ENCODE measurements at places on chromosomes 7 and 10.
A peak's percentile ranks its signal among the peaks of the same experiment; 100 is the strongest.

- no peak for DNase-seq
Observed at GRCh38 chr10:7092603-7093002, 318.2 kb downstream of the SFMBT2 start.

DNA sequence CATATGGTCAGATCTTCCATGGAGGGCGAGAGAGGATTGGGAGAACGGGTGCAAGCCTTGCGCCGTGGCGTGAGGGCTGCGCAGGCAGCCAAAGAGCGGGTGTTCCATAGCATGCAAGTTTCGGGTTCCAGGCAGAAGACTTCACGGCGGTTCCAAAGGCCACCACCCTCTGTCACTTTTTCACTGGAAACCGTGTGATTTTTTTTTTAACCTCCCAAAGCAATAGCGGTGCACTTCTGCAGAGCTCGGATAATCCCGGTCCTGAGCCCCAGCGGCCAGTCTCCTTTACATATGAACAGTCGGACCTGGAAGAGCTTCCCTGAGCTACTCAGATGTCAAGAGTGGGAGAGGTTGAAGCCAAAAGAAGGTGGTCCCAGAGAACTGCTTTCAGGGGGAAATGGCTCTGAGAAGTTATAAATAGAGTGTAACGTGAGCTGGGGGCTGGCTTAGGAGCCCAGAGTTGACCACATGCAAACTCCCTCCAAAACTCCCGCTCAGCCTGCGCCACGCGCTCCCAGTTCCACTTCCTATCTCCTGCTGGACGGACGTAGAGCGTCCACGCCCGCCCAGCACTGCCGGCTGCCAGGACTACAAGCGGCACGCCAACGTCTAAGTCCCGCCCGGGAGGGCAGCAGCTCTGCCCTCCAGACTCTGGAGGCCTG lies at the start of gene MEOX2:
MEOX2 (minus strand) TSS at position 389 of the 662 bp plus-strand sequence; CDS start at position 108, 281 bp downstream.
- DNase-seq = no peak

DNA sequence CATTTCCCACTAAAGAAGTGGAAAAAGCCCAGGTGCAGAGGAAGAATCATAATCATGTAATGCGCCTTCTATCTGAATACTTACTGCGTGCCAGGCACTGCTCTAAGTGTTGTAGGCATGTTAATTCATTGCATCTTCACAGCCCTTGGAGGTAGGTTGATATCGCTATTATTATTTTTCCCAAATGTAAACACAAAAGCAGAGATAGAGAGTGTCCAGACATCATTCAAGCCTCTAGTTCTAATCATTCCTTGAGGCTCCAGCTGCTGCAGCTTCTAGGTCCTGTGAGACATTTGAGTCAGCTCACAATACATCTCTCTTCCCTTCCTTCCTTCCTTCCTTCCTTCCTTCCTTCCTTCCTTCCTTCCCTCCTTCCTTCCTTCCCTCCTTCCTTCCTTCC lies 25.0 kb downstream of the GALNTL5 start:
- DNase-seq = no peak

- no peak for DNase-seq
Observed at GRCh38 chr7:35025369-35025870, 11.9 kb downstream of the DPY19L1 start.

GRCh38 chr10:91196268-91197048 lies 24.0 kb upstream of the PCGF5 start:
- DNase-seq = no peak

GRCh38 chr7:155000795-155001194 lies 2.1 kb downstream of the PAXIP1 start:
- DNase-seq = no peak

GRCh38 chr10:72086466-72087391 lies 1.6 kb downstream of the SPOCK2 start:
- no peak for DNase-seq

- DNase-seq = no peak
Observed at GRCh38 chr7:45359776-45360175, 202.2 kb downstream of the RAMP3 start.

GRCh38 chr7:148773334-148773733 lies 74.6 kb downstream of the CUL1 start:
- DNase-seq = no peak

DNA sequence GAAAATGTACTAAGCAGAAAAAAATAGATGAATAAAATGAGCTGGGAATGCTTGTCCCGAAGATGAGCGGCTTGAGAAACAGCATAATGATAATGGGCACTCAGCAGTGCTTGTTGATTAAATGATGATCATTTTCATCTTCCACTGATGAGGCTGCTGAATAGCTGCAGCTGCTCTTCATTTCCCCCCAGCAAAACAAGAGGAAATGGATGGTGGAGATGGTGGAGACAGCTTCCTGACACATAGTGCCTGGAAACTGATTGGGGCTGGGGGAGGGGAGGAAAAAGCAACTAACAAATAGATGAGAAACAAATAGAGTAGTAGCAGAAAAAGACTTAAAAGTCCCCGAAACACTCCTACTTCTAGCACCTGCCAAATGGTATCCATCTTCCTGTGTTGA lies 41.4 kb downstream of the MRC1 start:
- DNase-seq = no peak

- DNase-seq = no peak
Observed at GRCh38 chr7:15643000-15643705, 43.3 kb downstream of the MEOX2 start.

DNA sequence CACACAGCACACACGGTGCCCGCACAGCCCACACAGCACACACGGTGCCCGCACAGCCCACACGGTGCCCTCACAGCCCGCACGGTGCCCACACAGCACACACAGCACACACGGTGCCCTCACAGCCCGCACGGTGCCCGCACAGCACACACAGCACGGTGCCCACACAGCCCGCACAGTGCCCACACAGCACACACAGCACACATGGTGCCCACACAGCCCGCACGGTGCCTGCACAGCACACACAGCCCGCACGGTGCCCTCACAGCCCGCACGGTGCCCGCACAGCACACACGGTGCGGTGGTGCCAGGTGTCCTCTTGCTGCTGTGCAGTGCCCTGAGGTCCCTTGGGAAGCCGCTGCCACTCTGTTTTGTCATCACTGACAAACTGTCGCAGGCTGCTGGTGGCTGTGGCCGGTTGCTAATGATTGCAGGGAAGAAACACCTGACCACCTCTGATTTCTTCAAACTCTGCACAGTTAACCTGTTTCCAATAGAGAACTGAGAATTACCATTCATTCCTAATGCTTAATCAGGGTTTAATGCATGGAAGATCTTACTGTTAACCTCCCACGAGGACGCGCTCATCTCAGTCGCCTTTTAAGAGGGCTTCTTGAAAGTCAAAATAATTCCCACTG lies 66.9 kb downstream of the GLRX3 start:
- no peak for DNase-seq

GRCh38 chr10:113438652-113439051 lies 114.2 kb upstream of the HABP2 start:
- no peak for DNase-seq

DNA sequence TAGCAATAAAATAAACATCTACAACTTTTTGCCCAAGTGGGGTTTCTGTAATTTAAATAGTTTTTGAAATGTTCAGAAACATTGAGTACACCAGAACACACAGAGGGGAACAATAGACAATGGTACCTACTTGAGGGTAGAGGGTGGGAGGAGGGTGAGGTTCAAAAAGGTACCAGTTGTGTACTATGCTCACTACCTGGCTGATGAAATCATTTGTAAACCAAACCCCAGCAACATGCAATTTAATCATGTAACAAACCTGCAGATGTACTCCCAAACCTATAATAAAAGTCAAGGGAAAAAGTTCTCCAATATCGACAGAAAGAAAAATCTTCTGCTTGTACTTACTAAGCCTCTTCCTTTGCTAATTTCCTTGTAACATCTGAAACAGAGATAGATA lies 4.2 kb upstream of the TES start:
- no peak for DNase-seq

GRCh38 chr10:28381903-28382347 lies 79.1 kb upstream of the MPP7 start:
- peak; percentile 90 for DNase-seq

- no peak for DNase-seq
Observed at GRCh38 chr7:129553899-129554461, 51.6 kb downstream of the SMKR1 start.

DNA sequence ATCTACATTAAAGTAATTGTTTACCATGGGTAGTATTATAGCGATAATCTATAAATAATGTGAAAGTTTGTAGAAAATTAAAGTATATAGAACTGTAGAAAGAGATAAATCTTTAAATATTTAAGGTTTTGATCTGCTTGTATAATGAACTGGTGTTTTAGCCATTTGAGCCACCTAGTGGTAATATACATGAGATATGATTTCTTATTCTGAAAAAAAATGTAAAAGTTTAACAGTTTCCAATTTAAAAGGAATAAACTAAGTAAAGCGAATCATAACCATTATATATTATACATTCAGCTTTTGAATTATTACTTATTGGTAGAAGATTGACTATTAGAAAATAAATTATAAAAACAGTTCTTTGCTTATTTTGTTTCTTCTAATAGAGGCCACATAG lies 91.2 kb downstream of the OTUD1 start:
- DNase-seq = no peak

GRCh38 chr7:87565877-87566276 lies 34.8 kb downstream of the ABCB1 start:
- DNase-seq = no peak

DNA sequence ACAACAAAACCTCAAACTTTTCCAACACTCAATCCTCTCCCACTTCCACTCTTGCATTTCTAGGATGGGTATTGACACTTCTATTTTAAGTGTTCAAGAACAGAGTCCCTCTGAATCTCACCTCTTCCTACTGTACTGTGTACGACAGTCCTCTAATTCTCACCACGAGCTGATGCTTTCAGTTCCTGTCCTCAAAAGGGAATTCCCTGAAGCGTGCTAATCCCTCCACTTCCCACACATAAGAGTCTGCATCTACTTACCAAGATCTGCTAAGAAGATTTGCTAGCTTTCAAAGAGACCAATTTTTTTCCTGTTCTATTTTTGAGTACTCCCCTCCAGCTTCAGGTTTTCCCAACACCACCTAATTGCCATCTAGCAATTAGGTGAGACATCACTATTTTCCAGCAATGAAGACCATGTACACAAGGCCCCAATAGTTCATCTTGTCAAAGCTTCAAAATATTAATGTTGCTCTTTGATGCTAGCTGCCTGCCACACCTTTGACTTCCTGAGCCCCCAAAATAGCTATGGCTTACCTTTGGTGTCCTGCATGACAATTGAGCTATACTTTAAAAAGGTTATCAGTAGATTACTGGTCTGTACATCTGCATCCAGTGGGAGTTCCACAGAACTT lies 54.4 kb downstream of the ARMH3 start:
- DNase-seq = peak; percentile 90

GRCh38 chr10:88313878-88314277 lies 269.2 kb downstream of the RNLS start:
- peak; percentile 40 for DNase-seq

GRCh38 chr10:102234888-102235597 lies 6.3 kb downstream of the PITX3 start:
- DNase-seq = no peak

- DNase-seq = peak; percentile 49
Observed at GRCh38 chr7:101950450-101951119, 133.2 kb downstream of the CUX1 start.

DNA sequence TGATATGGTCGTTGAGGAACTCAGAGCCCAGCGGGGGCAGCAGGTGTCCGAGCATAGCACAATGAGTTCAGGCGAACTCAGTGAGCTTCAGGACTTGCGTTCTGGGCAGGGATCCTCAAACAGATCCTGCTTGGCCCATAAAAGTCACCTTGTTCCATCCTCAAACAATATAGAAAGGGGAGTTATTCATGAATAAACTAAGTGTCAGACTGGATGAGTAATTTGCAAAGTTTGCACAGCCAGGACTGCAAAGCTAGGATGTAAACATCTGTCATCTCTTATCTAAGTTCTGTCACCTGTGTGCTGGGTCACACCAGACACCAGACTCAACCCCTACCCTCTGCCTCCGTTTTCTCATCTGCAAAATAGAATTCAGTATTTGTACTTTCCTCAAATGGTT lies 58.0 kb upstream of the PFKP start:
- DNase-seq = no peak

- peak; percentile 10 for DNase-seq
Observed at GRCh38 chr10:2985729-2986232, 81.6 kb upstream of the PFKP start.

GRCh38 chr7:25069900-25070443 lies 55.1 kb downstream of the CYCS start:
- peak; percentile 78 for DNase-seq

GRCh38 chr10:12042409-12042796 lies 206 bp downstream of the UPF2 start:
- DNase-seq = peak; percentile 27

GRCh38 chr10:109957092-109957797 lies 33.9 kb upstream of the XPNPEP1 start:
- no peak for DNase-seq

- no peak for DNase-seq
Observed at GRCh38 chr7:85119934-85120333, 66.9 kb downstream of the SEMA3D start.

- DNase-seq = no peak
Observed at GRCh38 chr10:807163-807957, 117.9 kb upstream of the DIP2C start.

All from suppressor macrophage treated with lipopolysaccharide for 4 hours (primary cell).